Right ventricle myocardium inferior (tissue), 1 donor: ENCODE measurements at places on chromosomes 6 and 20.

- DNase-seq: no peak
Observed at GRCh38 chr6:52726741-52727535, 36.3 kb downstream of the GSTA2 start.

DNA sequence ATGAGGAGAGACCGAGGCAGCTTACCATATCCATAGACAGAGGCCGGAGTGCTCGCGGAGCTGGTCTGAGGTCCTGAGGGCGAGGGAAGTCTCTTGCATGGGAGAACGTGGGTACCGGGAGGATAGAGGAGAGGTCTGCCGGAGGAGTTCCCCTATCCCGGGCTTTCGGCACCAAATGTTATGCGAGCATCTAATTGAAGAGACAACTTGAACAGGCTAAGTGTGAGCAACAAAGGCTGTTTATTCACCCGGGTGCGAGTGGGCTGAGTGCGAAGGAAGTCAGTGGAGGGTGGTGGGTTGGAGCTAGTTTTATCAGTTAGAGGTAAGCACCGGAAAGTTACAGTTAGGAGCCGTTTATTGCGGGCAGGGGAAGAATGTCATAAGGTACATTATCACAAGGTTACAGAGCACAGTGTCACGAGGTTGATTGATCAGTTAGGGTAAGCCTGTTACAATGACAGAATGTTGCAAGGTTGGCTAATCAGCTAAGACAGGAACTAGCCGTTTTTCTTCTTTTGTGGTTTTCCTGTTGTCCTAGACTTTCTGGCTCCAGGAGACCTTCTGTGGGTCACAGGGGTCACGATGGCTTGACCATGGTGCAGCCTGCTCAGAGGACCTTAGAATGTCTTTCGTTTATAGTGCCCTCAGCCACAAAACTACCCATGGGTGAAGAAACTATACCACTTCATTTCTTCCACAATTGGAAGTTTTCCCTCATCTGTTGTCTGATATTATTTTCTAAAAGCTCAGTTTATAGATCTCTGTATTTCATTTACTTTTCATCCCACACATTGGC is 746.0 kb upstream of the ADGRB3 start:
- DNase-seq: no peak

GRCh38 chr20:2237059-2237458 is 58.7 kb upstream of the TGM3 start:
- peak; percentile 65 for DNase-seq

- no peak for DNase-seq
Observed at GRCh38 chr6:55953335-55953734, 77.9 kb upstream of the BMP5 start.

GRCh38 chr20:41551011-41551705 is 67.0 kb downstream of the CHD6 start:
- no peak for DNase-seq

DNA sequence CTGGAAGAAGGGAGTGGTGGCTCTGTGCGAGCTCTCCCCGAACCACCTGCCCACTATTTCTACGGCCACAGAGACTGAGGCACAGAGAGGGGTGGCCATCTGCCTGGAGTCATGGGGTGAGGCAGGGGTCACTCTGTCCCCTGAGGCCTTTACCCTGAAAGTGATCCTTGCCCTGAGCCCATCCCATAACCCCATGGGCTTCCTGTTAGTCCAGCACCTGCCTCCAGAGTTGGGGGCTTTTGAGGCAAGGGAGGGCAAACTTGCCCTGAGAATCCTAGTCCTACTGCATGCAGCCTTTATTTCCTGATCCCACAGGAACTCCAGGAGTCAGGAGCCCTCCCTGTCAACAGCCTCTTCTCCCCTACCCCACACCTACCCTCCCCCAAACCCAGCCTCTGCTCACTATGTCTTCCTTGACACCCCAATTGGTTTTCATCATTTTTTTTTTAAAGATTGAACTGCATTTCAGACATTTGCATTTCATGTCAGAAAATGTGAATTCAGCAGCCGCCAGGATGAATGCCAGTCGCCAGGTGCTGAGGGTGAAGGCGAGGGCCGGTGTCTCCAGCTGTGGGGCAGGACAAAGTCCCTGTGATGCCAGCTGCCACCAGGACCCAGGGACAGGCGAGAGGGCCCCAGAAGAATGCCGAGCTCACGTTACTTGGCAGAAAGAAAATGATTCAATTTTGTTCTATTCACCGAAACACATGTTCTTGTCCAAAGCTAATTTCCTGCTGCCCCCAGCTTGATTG is 47.6 kb upstream of the NNAT start:
- DNase-seq: no peak

GRCh38 chr20:50332491-50332980 is 141.9 kb downstream of the CEBPB start:
- DNase-seq: no peak

- peak; percentile 88 for DNase-seq
Observed at GRCh38 chr20:1437235-1437904, 29.3 kb downstream of the NSFL1C start.

GRCh38 chr6:24796616-24797290 is 2.0 kb downstream of the ARMH2 start:
- DNase-seq: no peak

DNA sequence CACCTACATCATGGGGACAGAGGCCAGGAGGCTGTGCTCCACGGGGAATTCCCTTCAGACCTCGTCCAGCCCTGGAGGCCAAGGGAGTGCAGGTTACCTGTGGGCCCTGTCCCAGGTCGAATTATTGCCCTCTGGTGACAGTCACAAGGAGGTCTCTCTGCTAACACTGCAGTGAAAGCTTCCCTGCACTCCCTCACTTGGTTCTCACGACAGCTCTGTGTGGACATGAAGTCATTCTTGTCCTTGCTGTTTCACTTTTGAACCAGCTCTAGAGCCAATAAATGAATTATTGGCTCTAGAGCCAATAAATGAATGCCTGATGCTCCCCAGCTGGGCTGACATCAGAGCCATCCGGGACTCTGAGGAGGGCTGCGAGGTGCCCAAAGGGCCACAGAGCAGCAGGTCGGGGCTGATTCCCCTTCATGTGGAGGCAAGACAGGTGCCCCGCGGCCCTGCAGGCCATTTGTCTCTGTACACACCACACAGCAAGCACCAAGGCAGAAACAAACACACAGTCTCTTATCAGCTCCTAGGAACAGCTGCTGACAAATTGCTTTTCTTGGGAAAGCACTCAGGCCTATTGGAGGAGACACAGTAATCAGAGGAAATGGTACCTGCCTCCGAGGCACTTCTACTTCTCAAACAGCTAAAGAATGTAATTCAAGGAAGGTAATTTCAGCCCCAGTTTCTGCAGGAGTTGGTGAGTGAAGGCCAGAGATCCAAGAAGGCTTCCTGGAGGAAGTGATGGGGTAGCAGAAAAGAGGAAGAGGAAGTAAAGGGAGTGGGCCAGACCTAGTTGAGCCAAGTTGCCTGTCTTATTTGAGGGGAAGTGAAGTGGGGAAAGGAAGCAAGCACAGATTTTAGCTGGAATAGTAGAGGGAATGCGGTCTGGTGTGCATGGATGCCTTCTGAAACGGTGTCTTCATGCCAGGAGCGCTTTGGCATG is 27.5 kb upstream of the TBXT start:
- DNase-seq: no peak

GRCh38 chr6:170102582-170103481 is 188.0 kb downstream of the DLL1 start:
- DNase-seq: no peak
